ENCODE measurements at places on chromosomes 5 and 9.
A peak's percentile ranks its signal among the peaks of the same experiment; 100 is the strongest.

DNA sequence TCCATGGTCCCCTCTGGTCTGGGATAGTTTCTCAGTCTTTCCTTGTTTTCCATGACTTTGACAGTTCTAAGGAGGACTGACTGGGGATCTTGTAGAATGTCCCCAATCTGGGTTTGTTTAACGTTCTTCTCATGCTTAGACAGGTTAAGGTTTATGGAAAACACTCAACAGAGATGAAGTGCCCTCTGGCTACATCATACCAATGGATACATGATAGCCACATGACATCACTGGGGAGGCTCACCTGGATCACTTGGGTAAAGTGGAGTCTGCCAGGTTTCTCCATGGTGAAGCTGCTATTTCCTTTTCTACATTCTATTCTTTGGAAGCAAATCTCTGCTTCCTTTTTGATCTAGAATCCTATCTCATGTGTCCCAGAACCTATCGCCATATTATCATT lies 23.8 kb upstream of the ALDH1B1 start:
- DNase-seq, result no peak

DNA sequence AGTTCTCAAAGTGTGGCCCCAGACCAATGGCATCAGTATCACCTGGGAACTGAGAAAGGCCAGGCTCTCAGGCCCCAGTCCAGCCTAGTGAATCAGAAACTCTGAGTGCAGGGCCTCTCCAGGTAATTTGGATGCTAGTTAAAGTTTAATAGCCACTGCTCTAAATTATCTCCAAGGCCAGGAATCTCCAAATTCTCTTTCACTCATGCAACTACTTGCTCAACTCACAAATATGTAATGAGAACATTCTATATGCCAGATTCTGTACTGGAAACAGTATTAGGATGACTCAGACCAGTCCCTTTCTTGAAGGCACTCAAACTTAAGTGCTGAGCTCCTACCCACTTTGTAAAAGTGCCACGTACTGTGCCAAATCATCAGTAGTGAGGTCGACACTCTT lies 84.6 kb downstream of the PAPPA start:
- no peak for DNase-seq

- DNase-seq, result peak; percentile 60
Observed at GRCh38 chr9:20621471-20622329, 599 bp downstream of the MLLT3 start.

DNA sequence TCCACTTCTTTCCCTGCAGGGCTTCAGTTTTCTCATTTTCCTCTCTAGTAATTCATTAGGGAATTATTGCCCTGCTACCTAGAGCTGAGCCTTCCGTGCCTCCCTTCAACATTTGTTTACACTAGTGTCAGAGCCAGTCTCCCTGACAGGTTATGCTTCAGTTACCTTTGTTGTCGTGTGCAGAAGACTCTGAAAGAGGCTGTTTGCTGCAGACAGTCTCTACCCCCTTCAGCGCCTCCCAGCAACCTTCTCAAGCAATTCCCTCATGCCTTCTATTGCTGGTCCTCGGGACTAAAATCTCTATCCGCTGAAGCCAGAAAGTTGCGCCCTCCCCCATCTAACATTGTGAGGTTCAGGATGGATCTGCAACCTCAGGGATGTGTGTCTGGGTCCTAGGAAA lies 12.8 kb downstream of the RALGPS1 start:
- DNase-seq, result no peak

- no peak for DNase-seq
Observed at GRCh38 chr9:75461183-75461582, 372.9 kb downstream of the OSTF1 start.

DNA sequence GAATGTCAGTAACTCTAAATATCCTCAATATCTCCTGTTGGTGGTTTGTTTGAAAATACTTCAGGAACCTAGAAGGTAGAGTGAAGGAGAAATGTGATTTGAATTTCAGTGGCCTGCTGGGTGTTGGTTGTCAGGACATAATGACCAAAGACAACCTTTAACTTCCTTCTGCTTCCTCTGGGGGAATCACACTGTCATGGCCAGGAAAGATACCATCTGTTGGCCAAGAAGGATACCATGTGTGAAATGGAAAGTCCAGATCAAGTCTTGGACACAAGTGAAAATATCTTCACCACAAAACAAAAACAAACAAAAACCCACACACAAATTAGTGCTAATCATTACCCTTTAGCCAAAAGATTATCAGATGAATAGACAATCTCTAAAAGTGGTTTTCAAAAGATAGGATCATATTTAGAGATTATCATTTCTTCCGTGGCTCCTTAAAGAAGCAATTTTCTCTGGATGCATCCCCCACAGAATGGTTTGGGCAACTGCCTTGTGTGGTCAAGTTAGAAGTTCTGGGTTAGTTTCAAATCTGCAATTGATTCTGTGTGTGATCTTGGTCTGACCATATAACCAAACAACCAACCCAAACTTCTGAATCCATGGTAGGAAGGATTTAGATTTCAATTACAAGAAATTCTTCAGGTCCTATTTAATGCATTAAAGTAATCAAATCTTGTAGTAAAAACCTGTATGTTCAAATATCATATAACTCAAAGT lies 1.6 kb downstream of the C1QTNF3 start:
- DNase-seq, result no peak

- no peak for DNase-seq
Observed at GRCh38 chr9:119868694-119869093, 499.5 kb upstream of the BRINP1 start.

DNA sequence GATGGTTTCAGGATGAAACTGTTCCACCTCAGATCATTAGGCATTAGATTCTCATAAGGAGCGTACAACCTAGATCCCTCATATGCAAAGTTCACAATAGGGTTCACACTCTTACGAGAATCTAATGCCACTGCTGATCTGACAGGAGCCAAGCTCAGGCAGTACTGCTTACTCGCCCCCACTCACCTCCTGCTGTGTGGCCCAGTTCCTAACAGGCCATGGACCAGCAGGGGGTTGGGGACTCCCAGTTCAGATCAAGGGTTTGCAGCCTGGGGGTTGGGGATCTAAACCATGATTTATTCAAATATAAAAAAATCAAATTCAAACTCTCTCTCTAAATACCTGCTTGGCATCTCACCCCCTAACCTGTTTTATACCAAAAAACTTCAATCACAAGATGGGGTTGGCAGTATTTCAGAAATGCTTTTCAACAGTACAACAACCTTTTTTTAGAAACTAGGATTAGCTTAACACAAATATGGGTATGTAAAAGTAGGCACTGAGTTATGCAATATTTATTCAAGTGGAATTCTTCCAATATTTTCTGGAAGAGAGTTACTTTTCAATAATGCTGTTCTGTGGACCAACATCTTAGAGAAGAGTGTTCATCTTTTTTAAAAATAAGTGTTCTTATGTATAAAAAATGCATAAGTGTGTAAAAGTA lies 30.1 kb upstream of the SLC12A2 start:
- no peak for DNase-seq

GRCh38 chr5:169861934-169862333 lies 118.4 kb downstream of the INSYN2B start:
- no peak for DNase-seq

GRCh38 chr5:5141625-5142525 lies 1.7 kb downstream of the ADAMTS16 start:
- DNase-seq, result no peak

GRCh38 chr9:128696923-128697707 lies 5.2 kb upstream of the PKN3 start:
- DNase-seq, result no peak
